Stimulated activated CD4-positive, alpha-beta T cell treated with anti-CD3 and anti-CD28 coated beads, Interleukin-2, amount 100 ng/mL, for 24 hours (primary cell): ENCODE measurements at places on chromosomes 2 and 18.

DNA sequence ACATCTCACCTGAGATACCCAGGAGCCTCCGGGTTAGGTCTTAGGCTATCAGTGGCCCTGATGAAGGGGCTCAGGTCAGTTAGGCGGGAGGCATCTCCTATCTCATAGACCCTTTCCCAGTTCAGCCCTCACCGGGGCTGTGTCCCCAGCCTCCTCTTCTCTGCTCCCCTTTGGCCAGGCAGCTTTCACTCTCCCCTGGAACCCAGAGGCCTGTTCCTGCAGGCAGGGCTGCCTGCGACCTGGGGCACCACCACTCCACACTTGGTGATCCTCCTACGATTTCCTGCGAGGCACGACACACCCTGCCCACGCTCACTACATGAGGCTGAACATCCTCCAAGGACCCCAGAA lies 51.2 kb downstream of the SFXN5 start:
- DNase-seq: no peak

DNA sequence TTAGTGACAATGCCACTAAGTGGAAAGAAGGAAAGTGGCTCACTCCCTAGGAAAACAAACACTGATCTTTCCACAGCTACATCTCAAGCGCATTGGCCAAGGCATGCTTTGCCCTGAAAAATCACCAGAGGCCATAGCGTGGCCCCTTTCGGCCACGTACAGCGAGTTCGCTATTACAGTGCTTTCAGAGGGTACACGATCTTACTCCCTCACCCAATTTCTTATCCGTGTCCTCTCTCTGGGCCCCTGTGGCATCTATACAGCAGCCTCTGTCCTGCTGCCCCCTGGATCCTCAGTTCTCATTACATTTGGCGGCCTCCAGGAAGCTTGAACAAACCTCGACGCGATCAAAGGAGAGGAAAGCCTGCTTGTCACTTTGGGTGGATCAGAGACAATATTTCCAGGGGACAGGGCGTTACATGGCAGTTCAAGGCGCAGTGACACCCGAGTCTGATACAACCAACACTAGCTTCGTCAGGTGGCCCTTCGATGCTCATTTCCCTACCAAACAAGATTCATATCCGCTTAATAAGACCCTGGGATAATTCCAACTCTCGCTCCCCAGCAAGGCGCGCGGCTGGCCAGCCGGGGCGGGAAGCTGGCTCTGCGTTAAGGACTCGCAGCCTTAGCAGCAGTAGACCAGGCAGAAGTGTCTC lies 941 bp downstream of the SKOR2 start:
- DNase-seq: no peak

- no peak for DNase-seq
Measured at GRCh38 chr18:25099895-25100294, 252.1 kb downstream of the ZNF521 start.

DNA sequence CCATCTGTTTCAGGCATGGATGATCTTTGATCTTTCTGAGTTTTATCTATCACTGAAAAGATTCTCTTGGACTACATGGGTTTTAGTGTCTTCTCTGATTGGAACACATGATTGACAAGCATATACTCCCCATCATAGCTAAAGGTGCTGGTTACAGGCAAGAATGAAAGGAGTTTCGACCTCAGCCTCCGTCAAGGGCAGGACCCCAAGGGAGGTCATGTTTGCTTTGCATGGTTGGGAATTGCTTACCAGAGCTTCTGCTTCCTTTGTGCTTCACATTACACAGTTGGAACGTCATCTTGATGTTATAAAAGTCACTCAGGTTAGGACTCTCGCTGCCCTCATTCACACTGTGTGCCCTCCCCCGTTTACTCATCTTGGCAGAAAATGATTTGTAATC lies 287.7 kb downstream of the PIK3C3 start:
- no peak for DNase-seq

GRCh38 chr18:68152770-68153169 lies 562.1 kb downstream of the TMX3 start:
- DNase-seq: no peak

DNA sequence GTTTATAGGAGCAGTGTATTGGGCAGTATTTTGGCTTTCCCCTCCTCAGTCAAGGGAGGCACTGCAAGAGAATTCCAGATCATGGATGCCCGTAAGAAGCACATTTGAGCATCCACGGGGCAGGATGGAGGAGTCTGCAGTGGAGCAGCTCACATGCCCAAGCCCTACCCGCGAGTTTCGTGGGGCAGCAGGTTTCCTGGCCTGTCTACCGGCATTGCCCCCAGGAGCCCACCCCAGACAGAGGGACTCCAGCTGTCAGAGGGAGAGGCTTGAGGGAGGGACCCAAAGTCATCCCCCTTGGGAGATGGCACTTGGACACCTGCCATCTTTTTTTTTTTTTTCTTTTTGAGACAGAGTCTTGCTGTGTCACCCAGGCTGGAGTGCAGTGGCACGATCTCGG lies 31.3 kb downstream of the TMEM177 start:
- no peak for DNase-seq

DNA sequence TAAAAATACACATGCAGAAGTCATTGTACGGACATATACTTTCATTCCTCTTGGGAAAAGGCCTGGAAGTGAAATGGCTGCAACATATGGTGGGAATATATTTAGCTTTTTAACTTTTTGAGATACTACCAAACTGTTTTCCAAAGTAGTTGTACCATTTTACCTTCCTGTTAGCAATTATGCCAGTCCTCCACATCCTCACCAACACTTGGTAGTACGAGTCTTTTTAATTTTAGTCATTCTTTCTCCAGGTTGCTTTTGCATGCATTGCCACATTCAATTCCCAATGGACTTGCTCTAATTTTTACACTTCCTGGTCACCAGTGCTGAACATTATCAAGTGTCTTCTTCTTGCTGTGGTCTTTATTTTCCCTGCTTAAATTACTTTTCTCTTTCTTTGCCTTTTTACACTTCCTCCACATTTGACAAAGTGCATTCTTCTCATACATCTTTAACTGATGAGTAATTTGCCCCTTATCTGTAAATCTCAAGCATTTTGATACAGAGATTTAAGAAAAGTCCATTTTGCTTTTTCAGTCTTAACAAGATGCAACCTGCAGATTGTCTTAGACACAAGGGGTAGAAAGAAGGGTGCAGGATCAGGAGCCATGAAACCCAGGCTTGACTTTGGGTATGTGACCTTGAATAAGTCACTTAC lies 14.5 kb downstream of the VIT start:
- DNase-seq: no peak

GRCh38 chr2:223001797-223002175 lies 50.2 kb upstream of the KCNE4 start:
- DNase-seq: no peak

DNA sequence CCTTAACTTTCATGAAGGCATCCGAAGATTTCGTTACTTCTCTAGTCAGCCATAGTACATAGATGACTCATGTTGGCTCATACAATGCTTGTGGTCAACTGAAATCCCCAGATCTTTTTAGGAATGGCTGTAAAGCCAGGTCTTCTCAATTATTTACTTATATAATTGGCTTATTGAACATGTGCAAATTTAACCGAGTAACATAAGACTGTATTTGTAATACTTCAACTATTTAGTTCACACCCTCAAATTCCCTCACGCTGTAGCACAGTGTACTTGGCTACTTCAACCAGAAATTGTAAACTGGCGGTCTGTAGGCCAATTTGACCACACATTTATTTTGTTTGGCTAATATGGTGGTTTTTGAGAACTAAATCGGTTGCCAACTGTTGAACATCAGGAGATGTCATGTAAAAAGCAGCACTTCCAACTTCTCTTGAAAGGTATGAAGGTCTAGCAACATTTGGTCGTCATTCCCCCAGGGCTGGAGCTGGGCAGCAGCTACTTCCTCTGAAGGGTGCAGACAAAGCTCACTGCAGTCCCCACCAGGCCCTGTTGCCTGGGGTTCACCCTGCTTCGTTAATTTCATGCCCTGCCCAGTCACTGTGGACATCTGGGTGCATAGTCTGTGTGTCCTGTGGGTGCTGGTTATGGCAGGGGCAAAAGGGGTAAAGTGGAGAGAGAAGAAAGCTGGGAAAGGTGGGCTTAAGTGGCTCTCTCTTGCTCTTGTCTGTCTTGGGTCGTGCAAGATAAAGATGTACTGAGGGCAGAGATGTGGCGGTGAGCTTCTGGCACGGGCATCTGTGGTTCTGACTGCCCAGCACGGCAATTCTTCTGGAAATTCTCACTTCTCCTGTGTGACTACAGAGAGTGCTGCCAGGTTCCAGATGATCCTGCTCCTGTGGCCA lies 3.2 kb upstream of the SH3RF3 start:
- DNase-seq: no peak

DNA sequence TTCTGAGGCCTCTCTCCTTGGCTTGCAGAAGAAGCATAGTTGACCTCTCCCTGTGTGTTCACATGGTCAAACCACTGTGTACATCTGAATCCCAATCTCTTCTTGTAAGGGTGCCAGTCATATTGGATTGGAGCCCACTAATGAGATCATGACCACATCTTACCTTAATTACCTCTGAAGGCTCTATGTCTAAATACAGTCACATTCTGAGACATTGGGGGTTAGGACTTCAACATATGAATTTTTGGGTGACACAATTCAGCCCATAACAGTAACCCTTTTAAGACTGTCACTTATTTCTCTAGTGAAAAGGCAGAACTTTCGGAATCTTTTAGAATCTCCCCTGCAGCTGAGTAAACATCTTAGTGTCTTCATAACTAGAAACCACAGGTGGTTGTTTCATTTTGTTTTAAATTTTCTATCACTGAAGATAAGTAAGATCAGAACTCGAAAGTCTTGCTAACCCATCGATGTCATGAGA lies 33.3 kb downstream of the BMP10 start:
- DNase-seq: no peak

DNA sequence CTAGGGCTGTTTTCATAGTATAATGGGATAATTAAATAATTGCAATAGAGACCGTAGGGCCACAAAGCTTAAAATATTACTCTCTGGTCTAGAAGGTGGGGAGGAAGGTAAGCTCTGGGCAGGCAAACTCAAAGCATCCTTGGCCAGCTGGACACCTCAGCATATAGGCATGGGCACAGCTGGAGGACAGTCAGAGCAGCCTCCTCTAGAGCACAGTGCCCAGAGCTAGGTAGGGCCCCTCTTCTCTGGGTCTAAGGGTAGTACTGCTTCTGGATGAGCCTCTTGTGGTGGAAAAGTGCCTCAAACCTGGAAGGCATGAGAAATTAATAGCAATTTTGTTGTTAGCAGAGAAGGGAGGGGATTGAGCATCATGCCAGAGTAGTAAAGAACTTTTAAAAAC lies 291.3 kb upstream of the FBXO11 start:
- DNase-seq: no peak

GRCh38 chr2:191441496-191442214 lies 196.5 kb downstream of the MYO1B start:
- no peak for DNase-seq

GRCh38 chr18:35852786-35853185 lies 119.7 kb upstream of the RMP24 start:
- DNase-seq: no peak

DNA sequence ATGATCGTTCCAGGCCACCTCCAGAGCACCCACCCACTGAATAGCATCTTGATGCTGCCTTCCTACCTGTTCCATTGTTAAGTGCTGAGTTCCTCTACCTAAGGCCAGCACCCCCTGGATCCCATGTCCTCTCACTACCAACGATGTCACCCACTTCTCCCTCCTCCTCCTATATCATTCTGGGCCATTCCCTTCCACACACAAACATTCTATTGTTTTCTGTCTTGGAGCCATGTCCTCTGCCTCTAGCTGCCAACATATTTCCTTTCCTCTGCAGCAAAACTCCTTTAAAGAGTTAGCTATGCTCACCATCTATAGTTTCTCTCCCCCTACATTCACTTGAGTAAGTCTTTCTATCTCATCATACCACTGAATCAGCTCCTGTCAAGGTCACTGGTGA lies 64.0 kb upstream of the ACKR3 start:
- no peak for DNase-seq

DNA sequence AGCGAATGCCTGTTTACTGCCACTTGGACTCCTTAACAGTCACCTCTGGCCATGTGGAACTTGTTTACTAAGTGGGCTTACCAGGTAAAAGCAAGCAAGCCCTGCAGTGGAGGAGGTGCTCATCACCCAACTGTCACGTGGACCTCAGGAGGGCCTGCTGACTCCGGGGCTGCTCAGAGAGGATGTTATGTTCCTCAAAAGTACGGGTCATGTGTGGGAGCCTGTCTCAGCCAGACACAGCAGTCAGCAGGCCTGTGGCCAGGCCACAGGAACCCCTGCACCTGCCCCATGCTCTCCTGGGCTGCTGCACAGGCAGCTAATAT lies 36.2 kb downstream of the AMER3 start:
- DNase-seq: no peak

DNA sequence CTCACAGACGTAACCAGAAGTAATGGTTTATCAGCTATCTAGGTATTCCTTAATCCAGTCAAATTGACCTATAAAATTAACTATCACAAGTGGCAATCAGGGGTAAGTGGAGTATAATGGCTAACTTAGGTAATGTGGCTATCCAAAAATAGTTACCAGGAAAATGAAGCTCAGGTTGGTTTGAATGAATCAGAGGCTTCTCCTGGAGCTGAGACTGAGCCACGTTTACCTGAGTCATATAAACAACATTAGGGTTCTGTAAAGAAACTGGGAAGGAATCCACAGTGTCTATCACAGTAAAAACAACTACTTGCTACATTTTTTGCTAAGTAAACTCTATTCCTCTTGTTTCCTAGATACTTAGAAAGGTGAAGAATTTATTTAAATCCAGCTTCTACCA lies 236.0 kb upstream of the SPHKAP start:
- no peak for DNase-seq

GRCh38 chr18:71899707-71900472 lies 644.3 kb downstream of the CBLN2 start:
- no peak for DNase-seq

DNA sequence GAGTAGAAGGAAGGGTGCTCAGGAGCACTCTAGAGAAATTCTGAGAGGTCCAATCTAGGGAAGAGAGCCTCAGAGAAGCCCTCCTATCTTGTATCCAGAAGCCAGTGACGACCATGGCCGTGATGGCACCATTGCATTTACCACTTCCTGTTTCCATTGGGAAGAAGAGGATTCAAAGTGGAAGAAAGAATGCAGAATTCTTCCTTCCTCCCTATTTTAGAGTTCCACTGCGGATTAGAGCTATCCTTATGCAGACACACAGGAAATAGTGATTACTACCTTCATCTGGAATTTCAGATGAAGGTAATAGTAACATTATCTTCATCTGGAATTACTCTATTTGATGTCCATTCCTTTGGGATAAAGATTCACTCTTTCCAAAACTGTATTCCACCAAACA lies 45.6 kb upstream of the PCBP1 start:
- no peak for DNase-seq

DNA sequence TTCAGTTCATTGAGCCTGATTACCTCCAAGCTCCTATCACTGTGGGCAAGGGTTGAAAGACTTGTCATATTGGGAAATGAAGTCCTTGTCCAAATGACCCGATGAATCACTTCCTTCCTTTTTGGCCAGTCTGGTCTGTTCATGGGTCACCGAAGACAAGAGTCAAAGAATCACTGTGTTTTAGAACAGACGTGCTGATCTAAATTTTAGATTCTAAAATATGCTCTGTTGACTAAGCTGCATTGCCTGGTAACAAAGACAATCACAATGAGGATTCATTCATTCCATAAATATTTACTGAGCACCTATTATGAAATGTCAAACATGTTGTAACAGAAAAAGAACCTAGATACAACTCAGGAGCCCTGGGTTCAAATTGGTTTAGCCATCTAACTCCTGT lies 99.4 kb upstream of the RND3 start:
- no peak for DNase-seq

- DNase-seq: no peak
Measured at GRCh38 chr2:162769066-162769465, 69.5 kb downstream of the KCNH7 start.
